T-helper 2 cell (primary cell): ENCODE measurements at places on chromosomes 2 and 18.

DNA sequence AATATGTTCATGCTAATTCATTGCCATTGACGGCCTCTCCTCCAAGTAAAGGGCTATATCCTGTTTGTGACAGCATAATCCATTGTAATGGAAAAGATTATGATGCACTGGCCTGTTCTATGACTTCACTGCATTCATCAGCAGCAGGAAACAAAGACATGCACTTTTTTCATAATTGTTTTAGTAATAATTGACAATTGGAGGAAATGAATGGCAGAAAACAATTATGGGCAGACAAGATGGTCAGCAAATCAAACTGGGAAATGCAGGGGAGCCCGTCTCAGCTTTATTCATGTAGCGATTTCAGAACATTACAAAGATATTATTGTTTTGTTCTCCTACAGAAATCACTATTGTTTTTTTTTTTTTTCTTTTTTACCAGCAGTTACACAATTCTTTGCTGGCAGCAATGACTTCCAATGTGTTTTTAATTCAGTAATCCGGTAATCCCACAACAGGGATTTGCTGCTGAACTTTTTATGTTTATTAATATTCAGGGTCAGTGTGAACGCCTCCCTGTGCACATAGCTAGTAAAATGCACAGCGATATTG, 33.8 kb upstream of the RASGRP3 start:
- no peak for DNase-seq

DNA sequence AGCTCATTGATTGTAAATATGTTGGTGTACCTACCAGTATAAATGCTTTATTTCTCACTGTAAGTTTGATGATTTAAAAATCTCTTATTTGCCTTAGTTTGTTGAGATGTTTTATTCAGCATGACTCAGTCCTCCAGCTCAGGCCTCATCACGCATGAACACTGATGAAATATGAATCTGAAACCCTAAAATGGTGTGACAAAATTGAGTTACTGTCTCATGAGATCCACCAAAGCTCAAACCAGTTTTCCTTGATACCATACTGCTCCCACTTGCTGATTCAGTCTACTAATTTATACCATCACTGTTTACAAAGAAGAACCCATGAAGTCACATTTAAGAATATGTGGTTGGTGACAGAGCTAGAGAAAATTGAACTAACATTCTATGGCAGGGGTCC, 524.9 kb downstream of the LRRTM4 start:
- DNase-seq: no peak

GRCh38 chr2:183291436-183291835, 167.2 kb downstream of the NUP35 start:
- no peak for DNase-seq

GRCh38 chr2:149716687-149717086, 129.1 kb upstream of the MMADHC start:
- no peak for DNase-seq

DNA sequence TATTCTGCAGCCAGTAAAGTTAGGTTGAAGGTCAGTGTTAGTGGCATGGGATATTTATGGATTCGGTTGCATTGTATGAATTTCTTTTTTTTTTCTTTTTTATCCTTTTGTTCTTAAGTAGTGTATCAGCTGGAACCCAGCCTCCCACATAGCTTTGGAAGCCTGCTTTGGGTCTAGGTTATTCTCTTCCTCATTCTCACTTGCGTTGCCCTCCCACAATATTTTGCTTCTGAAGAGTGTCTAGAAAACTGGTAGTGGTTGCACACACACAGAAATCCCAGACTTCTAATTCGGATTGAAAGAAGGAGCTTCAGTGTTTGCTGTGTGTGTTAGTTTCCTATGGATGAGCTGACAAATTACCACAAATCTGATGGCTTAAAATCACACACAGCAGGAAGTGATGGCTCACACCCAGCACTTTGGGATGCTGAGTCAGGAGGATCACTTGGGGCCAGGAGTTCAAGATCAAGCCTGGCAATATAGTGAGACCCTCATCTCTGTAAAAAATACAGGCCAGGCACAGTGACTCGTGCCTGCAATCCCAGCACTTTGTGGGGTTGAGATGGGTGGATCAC, 104.8 kb downstream of the ARL4C start:
- no peak for DNase-seq

DNA sequence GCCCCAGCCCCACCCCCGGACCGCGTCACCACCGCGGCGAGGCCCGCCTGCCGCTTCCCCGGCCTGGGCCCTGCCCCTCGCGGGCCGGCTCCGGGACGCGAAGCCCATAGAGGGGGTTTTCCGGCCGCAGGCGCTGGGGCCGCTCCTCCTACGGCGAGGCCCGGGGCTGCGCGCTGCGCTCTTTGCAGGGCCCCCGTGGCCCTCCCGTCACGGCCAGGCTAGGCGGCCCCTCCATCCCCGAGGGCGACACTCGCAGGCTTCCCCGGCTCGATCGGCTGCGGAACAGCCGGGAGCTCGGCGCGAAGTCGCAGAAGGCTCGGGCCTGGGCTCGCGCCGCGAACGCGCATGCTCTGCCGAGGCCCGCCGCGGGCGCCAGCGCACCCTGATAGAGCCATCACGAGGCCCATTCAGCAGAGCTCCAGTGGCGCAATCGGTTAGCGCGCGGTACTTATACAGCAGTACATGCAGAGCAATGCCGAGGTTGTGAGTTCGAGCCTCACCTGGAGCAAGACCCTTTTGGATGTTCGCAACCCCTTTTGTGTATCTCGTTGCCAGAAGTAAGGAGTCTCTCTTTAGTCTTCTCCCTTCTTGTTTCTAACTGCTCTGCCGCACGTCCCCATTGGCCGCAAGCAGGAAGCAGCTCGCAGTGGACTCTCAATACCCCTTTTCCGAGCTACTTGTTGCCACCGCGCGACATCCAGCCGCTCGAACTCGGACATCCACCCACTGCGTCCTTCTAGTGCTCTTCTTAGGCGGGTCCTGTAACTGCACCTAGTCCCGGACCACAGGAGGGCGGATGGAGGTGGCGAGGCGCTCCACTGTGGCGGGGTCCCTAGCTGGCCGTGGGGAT, 18.0 kb upstream of the HAAO start:
- DNase-seq: peak; percentile 91

- DNase-seq: no peak
Observed at GRCh38 chr18:12255626-12256026, 1.5 kb downstream of the CIDEA start.

GRCh38 chr2:39718483-39718882, 52.8 kb downstream of the TMEM178A start:
- no peak for DNase-seq

GRCh38 chr18:59048378-59048777, 91.3 kb upstream of the SEC11C start:
- DNase-seq: no peak

DNA sequence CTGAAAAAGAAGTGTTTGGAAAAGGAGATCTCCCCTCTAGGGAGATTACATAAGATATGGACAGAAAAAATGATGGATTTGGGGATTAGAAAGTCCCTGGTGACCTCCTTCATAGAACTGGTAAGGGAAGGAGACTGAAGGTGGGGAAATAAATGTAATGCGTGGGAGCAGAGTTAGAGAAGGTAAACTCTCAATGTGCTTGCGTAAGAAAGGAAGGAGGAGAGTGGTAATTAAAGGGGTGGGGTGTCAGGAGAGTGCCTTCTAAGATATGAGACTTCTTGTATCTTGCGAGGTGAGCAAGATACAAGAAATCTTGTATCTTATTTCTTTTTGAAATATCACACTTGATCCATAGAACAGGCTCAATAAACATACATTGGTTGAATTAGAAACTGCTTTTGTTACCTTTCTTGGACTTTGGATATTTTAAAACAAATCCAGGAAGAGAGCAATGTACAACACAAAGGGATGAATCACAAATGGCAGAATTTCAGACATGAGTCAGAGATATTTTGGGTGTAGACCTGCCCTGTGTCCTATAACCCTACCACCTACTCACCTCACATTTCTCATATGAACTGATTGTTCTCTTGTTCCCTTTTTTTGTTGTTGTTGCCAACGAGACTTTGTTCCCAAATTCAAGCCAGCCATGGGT, 342.4 kb downstream of the INSIG2 start:
- no peak for DNase-seq

GRCh38 chr18:31595121-31595771, 3.6 kb downstream of the TTR start:
- DNase-seq: no peak

GRCh38 chr18:6633310-6633709, 96.2 kb upstream of the ARHGAP28 start:
- DNase-seq: no peak

DNA sequence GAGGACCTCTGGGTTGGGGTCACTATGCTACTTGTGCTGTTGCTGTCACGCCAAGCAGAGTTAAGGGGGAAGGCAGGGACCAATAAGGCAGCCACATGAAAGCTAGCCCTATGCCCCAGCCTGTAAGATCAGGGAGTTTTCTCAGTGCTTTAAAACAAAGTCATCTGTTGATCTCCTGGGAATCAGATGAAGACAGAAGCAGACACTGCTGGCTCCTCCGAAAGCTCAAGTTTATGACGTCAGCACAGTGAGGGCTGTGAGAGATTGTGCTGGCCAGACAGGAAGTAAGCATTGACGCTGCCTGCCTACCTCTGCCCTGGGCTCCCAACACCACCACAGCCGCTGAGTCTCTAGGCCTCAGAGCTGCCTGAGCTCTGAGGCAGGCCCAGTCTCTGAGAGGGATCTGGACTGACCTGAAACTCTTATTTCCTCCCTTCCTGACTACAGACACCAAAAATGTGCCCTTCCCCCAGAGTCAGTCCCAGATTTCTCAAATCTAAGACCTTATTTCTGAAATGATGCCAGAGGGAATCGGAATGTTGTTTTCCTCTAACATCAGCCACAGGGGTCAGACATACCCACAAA, 118.1 kb upstream of the EPAS1 start:
- DNase-seq: peak; percentile 14

- DNase-seq: peak; percentile 23
Observed at GRCh38 chr2:149040451-149040850, 2.0 kb downstream of the LYPD6B start.
